Occipital lobe (tissue), 3 donors: ENCODE measurements at places on chromosomes 13 and 19. TPM values are rescaled to one million over a fixed set of nuclear protein-coding genes. Genes with fewer than 3 reads are reported as not detected.

Gene EXOC3L2
- not detected for total RNA-seq

Gene LHB
- not detected for total RNA-seq

Gene PODNL1
- not detected for total RNA-seq

Gene RUBCNL
- 5.8 TPM for total RNA-seq

Gene ZNF534
- total RNA-seq: 2.8 TPM

DNA sequence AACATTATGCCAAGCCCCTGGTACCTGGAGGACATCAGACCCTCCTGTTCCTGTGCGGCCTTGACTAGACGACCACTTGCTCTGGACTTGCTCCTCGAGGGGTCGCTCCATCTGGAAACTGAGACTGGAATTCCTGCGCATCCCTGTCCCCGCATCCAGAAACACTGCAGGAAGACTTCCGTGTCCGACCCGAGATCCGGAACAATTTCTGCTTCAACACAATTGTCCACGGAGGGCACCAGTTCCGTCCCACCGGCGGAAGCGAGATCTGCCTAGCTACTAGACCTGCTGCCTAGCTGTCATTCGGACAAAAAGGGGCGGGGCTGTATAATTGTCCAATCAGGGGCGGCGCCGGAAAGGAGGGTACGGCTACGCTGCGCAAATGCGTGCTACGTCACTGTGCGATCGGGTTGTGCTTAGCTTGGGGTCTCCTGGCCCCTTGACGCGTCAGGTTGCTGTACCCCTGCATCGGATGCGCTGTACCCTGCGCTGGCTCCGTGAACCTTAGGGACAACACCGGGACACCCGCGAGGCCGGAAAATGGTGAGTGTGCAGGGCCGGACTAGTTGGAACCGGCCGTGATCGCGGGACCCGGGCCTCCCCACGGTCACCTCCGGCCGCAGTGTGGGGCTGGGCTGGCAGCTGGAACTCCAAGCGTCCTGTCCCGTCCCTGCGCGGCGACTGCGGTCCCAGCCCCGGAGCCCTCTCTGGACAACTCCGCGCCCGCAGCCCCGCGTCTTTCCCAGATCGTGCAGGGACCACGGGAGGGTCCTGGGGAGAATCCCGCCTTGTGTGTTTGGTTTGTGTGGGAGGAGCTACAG lies at the start of the genes ZNF490 and ZNF791:
Gene ZNF490, minus strand, starts transcription at position 274 of the 821 bp plus-strand sequence. Its CDS starts 133 bp downstream, at position 141.
Gene ZNF791, plus strand, starts transcription at position 381 of the 821 bp plus-strand sequence. Its CDS starts 160 bp downstream, at position 541.
- peak; percentile 98 for DNase-seq

- no peak for DNase-seq
These were observed 5.5 kb downstream of the TPGS1 start for GRCh38 chr19:512547-513365.

DNA sequence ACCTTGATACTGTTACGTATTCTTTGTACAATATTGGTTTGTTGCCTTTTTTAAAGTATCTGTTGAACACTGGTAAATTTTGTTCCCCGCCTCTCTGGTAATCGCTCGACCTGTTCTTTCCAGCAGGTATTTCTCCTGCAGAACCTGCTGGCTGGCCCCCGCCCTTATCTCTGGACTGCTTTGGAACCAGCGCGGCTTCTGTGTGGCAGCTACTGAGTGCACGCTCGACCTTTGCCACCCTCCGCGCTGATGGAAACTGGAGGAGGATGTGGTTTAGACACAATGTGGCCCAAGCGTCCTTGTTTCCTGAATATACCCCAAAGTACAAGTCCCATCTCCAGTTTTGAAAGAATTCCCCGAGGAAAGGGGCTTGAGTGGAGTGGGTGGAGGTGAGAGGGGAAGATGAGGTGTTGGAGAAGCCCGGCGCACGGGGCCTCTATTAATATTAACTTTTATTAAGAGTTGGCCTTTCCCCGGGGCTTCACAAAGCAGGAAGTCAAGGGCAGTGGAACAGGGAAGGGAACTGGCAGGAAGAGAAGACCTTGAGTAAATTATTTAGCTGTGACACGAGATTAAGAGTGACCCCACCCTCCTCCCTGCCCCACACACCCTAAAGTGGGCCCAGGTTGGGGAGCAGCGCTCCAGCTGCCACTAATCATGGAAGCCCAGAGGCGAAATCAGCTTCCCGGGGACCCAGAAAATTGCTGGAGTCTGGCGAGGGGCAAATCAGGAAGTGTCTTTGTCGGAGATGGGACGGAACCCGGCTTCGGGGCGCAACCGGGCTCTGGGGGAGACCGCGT lies 16.0 kb downstream of the CDX2 start:
- DNase-seq: no peak

- DNase-seq: no peak
These were observed 3.2 kb upstream of the GP6 start for GRCh38 chr19:55041244-55041626.

DNA sequence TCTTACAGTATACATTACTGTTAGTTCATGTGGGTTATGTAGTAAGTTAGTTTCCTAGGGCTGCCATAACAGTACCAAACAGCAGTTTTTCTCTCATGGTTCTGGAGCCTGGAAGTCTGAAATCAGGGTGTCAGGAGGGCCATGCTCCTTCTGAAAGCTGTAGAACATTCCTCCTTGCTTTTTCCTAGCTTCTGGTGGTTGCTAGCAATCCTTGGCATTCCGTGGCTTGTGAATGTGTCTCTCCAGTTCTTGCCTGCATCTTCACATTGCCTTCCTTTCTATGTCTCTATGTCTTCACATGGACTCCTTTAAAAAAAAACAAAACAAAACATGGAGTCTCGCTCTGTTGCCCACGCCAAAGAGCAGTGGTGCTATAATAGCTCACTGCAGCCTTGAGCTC lies 95.4 kb downstream of the WDFY2 start:
- no peak for DNase-seq

- no peak for DNase-seq
These were observed 16.2 kb downstream of the RB1 start for GRCh38 chr13:48319531-48320398.

- DNase-seq: no peak
These were observed 70.1 kb downstream of the GGACT start for GRCh38 chr13:100518394-100519062.

DNA sequence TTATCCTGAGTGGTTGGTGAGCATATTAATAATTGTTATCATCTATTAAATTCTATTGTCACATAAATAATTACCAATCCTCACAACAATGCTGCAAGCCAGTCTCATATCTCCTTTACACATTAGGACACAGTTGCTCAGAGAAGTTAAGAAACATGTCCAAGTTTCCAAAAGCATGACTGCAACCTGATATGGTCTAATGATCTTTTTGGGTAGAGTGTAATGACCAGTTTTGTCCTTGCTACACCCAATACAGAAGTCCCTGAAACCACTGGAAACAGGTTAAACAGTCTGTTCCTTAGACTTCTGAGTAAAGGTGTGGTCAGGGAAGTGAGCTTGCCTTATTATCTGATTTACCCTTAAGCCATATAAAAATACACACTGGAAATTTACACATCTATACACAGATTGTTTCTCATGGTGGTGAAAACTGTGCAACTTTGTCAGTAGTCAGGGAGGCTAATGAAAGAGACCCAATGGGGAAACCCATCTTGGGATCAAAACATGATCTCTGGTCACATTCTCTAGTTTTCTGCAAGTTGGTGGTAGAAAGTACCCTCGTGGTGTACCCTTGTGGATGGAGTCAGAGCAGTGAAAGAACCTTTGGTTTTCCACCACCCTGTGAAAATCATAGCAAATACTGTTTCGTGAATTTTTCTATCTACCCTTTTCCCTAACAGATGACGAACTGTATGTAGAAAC lies 146.0 kb upstream of the KLF12 start:
- no peak for DNase-seq

DNA sequence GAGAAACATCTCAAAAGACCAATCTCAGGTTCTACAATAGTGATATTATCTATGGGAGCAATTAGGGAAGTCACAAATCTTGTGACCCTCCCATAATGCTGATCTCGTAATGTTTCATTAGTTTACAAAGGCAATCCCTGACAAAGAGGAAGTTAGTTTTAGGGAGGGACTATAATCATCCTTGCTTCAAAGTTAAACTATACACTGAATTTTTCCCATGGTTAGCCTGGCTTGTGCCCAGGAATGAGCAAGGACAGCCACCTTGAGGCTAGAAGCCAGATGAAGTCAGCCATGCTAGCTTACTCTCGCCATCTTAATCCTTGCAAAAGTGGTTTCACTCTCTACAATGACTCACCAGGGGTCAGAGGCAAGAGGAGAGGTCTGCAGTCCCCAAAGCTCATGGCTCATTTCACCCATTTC lies 5.4 kb downstream of the CEACAM3 start:
- no peak for DNase-seq

- no peak for DNase-seq
These were observed 2.8 kb downstream of the MYH14 start for GRCh38 chr19:50206191-50206590.

- DNase-seq: no peak
These were observed 804 bp upstream of the MIER2 start for GRCh38 chr19:345320-345879.

DNA sequence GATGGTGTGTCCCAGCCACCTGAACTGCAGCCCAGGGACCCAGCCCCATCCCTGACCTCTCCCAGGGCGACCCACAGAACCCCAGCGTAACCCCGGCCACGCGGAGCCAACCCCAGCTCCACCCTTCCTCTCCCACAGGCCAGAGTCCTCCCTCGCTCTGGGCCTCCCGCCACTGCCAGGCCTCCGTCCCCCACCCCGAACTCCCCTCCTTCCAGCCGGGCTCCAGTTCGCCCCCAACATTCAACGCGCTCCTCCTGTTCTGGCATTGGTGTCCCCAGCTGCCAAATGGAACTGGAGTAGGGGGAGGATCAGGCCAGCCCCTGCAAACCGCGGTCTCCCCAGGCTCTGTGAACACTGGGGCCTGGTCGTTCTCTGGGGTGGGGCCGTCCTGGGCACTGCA lies 7.4 kb downstream of the LINGO3 start:
- no peak for DNase-seq

GRCh38 chr19:18795540-18795939 lies 4.4 kb upstream of the COMP start:
- no peak for DNase-seq

DNA sequence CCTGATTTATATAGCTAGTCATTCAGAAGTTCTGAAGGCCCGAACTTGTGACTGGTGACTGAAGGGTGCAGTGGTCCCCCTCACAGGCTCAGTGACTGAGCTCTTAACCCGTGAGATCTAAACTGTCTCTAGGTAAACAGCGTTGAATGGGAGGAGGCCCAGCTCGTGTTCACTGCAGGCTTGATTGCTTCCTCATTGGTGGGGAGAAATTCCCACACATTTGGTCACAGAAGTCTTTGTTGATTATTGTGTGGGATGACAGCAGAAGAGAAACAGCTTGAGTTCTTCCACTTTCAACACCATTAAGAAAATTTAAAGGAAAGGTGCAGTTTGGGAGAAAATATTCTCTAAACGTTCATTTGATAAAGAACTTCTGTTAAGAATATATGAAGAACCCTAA lies 1178.0 kb downstream of the UQCRFS1 start:
- DNase-seq: no peak

DNA sequence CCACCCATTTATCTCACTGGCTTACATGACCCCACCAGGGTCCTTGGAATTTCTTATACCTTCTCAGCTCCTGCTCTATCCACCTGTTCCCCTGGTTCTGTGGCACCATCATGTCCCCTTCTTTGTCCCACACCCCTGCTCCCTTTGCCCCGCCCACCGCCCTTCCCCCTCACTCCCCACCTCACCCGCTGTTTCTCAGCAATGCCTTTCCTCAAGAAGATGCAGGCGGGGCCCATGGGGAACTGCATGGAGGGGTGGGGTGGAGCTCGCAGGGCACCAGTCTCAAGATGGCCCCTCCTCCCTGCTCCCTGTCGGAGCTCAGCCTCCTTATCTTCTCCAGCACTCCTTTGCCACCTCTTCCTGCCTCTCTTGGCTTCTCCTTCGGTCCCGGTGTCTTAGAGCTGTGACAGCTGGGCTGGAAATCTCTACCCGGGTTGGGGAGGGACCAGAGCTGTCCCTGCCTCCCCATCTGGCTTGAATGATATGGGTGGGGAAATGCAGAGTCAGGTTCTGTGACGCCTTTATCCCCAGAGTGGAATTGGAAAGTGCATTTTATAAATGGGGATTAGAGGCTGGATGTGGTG lies at the start of gene CABP5:
Gene CABP5, minus strand, starts transcription at position 405 of the 584 bp plus-strand sequence. Its CDS starts 157 bp downstream, at position 248.
- no peak for DNase-seq

DNA sequence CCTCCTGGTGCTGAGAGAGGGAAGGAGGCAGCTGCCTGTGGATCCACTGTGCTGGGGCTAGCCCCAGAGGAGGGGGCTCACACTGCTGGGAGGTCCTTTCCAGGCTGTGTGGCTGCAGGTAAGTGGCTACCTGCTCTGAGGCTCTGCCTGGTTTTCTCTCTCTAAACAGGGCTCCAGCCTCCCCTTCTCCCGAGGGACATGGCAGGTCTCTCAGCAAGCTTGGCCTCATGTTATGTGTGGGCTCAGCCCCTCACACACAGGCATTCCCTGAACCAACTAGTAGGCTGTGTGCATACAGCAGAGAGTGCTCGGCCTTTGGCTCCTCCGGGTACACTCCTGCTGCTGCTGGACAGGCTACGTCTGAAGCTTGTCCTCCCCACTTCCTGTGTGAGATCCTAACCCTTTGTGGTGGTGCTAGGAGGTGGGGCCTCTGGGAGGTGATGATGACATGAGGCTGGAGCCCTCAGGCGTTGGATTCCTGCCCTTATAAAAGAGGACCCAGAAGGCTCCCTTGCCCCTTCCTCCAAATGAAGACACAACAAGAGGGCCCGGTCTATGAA lies 4.2 kb downstream of the ZNF835 start:
- no peak for DNase-seq

GRCh38 chr13:48158290-48158689 lies 63.4 kb upstream of the MED4 start:
- DNase-seq: no peak

- DNase-seq: no peak
These were observed 16.7 kb downstream of the TSKS start for GRCh38 chr19:49746206-49746958.

DNA sequence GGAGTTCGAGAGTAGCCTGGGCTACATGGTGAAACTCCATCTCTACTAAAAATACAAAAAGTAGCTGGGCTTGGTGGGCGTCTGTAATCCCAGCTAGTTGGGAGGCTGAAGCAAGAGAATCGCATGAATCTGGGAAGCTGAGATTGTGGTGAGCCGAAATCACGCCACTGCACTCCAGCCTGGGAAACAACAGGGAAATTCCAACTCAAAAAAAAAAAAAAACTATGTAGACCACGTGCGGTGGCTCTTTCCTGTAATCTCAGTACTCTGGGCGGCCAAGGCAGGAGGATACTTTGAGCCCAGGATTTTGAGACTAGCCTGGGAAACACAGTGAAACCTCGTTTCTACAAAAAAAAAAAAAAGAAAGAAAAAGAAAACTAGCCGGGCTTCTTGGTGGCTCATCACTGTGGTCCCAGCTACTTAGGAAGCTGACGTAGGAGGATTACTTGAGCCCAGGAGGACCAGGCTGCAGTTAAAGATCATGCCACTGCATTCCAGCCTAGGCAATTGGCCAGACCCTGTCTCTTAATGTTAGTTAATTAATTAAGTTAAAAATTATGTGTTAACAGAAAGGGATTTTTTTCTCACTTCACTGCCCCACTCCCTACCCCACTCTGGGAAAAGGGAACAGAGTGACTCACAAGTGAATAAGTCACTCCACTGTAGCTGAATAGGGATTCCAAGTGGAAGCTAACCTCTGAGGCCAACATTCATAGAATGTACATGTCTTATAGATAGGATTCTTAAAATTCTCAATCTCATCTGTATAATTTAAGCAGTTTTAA lies 2.2 kb downstream of the ZNF83 start:
- DNase-seq: no peak
